ENCODE measurements at places on chromosomes 6 and 20.

DNA sequence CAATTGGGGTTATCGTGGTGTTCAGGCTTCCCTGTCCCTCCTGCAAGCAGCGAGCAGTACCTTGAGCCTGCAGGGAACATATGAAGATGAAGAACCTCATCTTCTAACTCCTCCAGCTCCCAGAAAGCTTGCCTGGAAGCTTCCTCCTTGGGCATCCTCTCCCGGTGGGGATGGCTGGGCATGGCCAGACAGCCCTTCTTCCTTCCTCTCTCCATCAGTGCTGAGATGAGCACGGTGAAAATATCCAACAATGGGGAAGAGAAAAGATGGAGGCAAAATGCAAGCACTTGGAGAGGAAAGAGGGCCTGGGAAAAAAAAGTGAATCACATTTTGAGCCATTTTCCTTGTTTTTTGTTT, 107.7 kb upstream of the FOXA2 start:
- DNase-seq = no peak

- DNase-seq = no peak
Observed at GRCh38 chr6:73340048-73340447, 14.0 kb downstream of the DPPA5 start.

- DNase-seq = no peak
Observed at GRCh38 chr20:52869698-52870501, 102.3 kb upstream of the TSHZ2 start.

GRCh38 chr6:85390105-85390728, 59.7 kb upstream of the NT5E start:
- DNase-seq = no peak

DNA sequence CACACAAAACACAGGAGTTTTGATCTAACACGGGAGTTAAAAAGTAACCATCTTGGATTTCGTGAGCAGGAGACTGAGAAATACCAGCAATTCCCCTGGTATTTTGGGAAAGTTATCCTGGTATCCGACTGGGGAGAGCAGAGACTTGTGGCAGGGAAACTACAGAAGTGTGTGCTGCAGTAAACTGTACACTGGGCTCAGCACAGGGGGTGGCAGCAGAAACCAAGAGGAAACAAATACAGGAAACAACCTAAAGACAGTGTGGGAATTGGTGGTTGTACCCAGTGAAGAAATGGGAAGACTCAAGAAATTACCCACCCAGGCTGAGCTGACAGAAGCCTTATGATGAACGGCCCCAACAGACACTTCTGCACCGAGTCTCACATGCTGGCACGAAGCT, 109.8 kb downstream of the CHD6 start:
- DNase-seq = no peak

DNA sequence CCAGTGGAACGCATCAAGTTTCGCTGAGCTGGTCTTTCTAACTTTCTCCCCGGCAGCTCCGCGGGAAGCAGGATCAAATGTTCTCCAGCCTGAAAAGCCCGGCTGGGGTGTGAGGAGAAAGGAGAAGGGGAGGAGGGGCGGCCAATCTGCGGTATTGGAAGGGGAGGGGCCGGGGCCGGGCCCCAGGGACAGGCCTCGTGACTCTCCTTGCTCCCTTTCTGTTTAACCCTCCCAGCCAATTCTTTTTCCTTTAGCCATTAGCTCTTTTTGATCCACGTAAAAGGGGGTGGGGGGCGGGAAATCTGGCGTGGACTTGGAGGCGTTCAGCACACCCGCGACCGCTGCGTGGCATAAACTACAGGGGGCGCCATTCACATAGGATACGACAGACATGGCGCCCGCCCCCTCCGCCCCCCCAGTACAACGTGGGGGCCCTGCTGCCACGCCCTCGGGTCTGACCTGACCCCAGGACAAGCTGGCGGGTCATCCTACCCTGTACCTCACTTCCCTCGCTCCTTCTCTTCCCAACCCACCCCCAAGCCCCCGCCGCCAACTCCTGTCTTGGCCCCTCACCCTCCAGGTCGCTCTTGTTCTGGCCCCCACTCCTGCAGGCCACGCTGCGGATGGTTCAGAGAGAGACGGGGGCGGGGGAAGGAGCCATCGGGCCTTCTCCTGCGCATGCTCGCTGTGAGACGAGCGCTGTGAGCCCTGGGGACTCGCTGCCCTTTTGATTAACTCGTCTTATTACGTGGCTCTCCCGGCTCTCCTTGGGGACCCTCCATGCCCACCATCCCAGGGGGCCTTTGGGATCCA, 7.8 kb upstream of the MDGA1 start:
- DNase-seq = no peak

DNA sequence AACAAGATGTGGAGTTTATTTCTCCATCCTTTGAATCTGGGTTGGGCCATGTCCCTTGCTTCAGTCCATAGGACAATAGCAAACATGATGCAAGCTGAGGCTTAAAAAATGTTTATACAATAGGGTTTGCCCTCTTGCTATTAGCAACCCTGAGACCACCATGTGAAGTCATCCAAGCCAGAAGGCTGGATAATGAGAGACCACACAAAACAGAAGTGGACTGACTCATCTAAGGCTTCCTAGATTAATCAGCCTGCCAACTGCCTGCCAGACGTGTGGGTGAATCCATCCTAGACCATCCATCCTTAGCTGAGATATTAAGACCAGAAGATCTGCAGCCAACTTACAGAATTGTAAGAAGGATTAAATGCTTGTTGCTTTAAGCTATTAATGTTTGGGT, 38.1 kb upstream of the ISM1 start:
- no peak for DNase-seq

- DNase-seq = no peak
Observed at GRCh38 chr20:50246367-50247195, 56.0 kb downstream of the CEBPB start.
